SW 1271 (cell line): ENCODE measurements at places on chromosomes 1 and 21.

DNA sequence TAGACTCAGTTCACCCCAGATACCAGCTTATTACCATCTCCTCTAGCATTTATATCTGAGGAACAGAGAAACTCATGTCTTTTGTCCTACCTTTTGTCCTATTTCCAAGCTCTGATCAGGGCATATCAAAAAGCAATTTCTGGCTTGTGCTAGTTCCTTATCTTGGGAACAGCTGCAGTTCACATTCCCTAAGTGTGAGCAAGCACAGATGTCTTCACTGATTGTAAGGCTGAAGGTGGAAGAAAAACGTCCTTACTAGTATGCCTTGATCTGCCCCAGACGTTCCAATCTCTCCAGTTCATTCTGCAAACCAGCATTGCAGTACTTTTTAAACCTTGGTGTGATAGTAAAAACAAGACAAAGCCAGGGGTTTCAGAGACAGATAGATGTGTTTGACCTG is 139.8 kb downstream of the NCAM2 start:
- DNase-seq, result no peak

- no peak for DNase-seq
These were observed 178.8 kb downstream of the NR5A2 start for GRCh38 chr1:200206340-200206739.

GRCh38 chr1:206461602-206462455 is 8.4 kb upstream of the IKBKE start:
- peak; percentile 36 for DNase-seq

GRCh38 chr1:192943108-192943507 is 116.1 kb downstream of the UCHL5 start:
- DNase-seq, result no peak

DNA sequence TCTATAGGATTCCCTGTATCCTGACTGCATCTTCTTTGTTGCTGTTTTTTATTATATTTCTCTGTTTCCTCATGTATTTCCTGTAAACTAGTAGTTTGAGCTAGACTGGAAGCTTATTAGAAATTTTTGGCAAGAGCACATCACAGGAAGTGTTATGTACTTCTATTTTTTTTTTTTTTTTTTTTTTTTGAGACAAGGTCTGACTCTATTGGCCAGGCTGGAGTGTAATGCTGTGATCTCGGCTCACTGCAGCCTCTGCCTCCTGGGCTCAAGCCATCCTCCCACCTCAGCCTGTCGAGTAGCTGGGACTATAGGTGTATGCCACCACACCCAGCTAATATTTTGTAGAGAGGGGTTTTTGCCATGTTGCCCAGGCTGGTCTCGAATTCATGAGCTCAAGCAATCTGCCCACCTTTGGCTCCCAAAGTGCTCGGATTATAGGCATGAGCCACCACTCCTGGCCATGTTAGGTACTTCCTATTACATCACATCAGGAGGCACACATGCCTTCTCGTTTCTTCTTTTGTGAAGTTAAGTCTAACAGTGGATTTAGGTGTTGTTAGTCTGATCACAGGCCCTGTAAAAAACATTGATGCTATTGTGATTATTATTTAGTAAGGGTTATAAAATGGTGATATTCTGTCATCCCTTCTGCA is 12.5 kb downstream of the C1orf21 start:
- DNase-seq, result no peak

GRCh38 chr1:9760824-9761223 is 62.9 kb downstream of the CLSTN1 start:
- no peak for DNase-seq

- no peak for DNase-seq
These were observed 78.7 kb downstream of the PAPPA2 start for GRCh38 chr1:176541663-176542062.

GRCh38 chr1:167685844-167686243 is 35.9 kb upstream of the MPZL1 start:
- DNase-seq, result no peak

DNA sequence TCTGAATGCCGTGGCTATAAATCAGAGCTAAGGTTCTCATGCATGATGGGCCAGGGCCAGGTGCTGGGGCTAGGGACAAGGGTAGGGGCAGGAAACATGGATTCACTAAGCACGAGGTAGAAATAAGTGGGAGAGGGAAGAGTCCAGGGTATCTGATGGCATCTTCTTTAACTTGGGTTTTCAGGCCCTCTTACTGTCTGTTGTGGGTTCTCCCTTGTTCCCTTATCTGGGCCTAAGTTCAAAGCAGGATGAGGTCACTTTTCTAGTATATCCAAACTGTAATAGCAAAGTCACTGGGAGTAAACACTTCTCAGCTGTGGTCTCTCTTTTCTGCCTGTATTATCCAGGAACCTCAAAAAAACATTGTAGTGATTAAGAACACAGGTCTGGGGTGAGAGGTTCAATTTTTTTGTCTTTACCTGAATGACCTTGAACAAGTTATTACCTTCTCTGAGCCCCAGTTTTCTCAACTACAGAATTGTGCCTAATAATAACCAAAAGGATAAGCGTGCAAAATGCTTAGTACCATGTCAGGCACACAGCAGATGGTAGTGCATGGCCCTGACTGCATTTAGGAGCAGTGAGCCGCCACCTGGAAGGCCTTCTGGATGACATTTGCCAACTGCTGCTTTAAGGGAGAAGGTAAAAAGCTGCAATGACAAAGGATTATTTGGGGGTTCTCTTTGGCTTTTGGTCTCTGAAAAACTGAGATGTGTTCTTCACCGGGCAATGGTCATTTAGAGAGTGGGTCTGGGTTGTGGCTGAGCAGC is 53.6 kb upstream of the A3GALT2 start:
- no peak for DNase-seq

- no peak for DNase-seq
These were observed 26.7 kb downstream of the HLX start for GRCh38 chr1:220905650-220906560.

DNA sequence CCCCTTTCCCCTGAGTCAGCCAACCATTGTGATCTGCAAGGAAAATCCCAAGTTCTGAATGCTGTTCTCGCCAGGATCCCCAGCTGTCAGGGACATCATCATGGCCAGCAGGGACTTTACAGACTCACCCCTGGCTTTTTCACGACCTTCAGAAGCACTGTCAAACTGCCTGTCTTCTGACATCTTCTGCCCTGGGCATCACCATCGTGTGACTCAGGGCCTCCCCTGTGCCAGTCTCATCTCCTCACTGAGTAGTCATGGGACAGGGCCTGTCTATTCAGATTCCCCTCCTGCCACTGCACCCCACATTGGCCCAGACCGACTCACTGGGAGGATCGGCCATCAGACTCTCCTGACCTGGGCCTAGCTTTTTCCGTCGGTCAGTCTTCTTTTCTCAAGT is 72.5 kb upstream of the VAMP3 start:
- DNase-seq, result no peak

GRCh38 chr1:6367381-6368012 is 26.1 kb downstream of the ACOT7 start:
- no peak for DNase-seq

DNA sequence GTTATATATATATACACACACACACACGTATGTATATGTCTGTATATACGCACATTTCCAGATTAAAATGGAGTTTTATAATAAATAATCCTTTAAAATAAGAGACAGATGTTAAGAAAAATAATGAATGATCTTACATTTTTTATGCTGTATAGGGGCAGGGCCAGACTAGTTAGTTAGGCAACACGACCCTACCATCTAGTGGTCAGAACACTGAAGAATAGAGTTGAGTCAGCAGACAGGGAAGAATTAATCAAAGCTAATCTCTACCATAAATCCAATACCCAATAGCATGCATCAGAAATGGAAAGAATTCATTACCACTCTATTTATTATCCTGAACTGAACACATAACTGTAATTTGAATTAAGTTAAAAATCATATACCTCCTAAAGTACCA is 156.7 kb downstream of the BRINP3 start:
- no peak for DNase-seq

- DNase-seq, result peak; percentile 4
These were observed 26.4 kb downstream of the TRAF5 start for GRCh38 chr1:211352985-211353515.

GRCh38 chr1:244730153-244730933 is 77.4 kb downstream of the DESI2 start:
- DNase-seq, result peak; percentile 56

GRCh38 chr1:205395616-205396015 is 26.2 kb downstream of the LEMD1 start:
- DNase-seq, result no peak

DNA sequence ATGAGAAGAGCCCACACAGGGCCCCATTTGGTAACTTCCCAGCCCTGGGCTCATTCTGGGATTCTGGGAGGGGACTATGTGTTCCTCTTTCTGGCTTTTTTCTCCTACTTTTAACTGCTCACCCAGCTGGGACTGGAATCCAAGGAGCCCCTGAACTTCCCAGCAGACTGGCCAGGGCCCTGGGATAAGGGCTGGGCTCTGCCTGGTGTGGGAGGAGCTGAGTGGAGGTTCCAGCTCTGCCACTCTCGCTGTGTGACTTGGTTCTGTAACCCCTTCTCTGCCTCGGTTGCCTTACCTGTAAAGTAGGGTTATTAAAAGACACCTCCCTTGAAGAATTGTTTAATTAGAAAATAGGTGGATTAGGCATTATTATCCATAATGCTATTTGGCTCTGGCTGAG is 19.6 kb upstream of the EPB41 start:
- no peak for DNase-seq

- peak; percentile 24 for DNase-seq
These were observed 89.4 kb upstream of the IPO9 start for GRCh38 chr1:201739492-201740085.

- DNase-seq, result no peak
These were observed 18.0 kb downstream of the OMA1 start for GRCh38 chr1:58528518-58528917.

DNA sequence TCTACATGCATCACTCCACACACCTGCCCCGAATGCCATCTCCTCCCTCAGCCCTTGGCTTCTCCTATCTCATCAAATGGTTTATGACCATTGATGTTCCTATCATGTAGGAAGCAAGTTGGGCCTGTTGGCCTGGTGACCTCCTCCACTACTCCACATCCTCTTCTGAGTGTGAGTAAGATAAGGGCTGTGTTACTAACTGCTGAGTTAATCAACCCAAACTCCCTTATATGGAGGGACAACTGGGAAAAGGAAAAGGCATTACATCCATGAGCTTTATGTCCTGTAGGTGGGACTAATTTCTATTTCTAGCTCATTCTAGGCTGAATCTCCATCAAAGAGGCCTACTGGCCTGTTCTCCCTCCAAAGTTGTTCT is 57.6 kb downstream of the WLS start:
- DNase-seq, result no peak

DNA sequence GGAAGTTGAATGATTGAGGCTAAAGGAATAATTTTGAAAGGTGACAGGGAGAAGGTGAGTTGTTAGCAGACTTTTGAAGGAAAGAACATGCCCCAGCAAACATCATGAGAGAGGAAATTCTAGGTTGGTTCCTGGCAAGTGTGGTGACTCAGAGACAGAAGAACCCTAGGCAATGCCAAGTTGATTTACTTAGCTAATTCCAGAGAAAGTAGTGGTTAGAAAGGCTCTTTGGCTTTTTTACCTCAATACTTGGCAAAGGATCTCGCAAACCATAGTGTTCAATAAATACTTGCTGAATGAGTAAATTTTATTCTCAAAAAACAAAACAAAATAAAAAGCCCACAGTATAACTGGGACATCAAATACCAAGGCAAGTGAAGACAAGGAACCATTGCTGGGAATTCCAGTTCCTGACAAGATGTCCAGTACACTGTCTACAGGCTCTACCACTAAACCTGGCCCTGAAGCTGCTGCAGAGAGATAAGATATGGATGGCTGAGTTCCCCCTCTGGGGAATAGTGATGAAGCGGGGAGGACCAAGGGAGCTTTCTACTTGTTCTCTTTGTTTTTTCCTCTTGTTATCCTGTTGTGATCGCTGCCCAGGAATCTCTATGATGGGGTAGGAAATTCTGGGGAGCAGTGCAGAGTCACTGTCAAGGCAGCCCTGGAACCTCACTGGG is 48.2 kb downstream of the IL12RB2 start:
- DNase-seq, result no peak

- DNase-seq, result peak; percentile 76
These were observed 13.4 kb downstream of the ITSN1 start for GRCh38 chr21:33655588-33656221.

DNA sequence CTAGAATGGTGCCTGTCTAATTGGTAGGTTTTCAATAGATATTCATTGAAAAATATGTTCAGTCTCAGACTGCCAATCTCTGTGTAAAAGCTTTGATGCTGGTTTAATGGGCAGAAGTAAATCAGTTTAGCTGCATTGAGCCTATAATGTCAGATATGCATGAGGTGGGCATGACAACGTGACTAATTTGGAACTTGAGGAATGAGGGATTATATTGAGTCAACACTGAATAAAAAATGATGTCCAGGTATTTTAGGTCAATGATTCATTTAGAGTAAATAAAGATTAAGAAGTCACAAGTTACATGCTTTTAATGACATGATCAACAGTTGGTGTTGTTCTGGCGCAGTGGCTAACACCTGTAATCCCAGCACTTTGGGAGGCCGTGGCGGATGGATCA is 3.0 kb downstream of the WDR3 start:
- DNase-seq, result no peak

DNA sequence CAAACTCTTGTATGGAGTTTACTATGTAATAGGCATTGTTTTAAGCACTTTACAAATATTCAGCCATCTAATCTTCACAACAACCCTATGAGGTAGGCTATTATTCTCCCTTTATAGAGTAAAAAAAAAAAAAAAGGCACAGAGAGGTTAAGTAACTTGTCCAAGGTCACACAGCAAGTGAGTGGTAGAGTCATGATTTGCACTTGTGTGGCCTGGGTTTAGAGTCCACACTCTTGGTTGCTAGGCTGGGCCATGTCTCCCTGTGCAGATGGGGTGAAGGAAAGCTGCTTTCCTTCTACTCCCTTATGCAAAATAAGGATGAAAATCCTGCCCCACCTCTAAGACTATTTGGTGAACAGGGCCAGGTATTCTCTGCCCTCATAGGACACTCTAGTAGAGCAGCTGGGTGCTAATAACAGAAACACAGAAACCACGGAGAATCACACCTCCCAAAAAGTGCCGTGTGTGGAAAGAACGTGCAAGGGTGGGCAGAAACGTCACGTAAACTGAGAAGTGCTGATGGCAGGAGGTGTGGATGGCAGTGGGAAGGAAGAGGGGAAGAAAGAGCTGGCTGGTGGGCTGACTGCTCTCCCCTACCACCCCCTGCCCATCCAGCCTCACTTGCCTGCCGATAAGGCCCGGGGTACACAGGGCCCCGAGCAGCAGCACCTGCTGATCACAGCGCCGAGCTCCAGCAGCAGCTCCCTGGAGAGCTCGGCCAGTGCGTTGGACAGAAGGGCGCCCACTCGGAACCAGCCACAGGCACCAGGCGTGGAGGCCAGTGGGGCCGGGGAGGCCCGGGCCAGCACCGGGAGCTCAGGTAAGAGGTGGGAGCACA is 28.3 kb upstream of the VPS13D start:
- no peak for DNase-seq

- DNase-seq, result no peak
These were observed 8.9 kb downstream of the OVAAL start for GRCh38 chr1:180567654-180568053.

- no peak for DNase-seq
These were observed 563.2 kb upstream of the ADGRL2 start for GRCh38 chr1:81237473-81238089.
